ENCODE measurements at places on chromosomes 2 and 18.

DNA sequence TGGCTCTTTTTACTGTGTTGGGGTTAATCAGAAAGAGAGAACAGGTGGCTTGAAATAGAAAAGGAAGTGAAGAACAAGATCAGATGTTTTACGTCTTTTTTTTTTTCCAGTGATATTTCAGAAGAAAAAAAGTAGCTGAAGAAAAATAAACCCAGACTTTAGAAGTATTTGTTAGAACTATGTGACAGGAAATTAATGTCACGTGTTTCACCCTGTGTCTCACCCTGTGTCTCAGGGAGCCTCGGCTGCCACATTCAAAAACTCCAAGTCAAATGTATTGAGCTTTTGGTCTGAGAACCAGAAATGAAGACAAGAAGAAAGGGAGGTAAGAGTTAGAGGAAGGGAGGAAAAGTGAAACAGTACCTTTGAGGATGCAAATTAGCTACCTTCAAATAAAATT is 38.0 kb downstream of the AKAIN1 start:
- no peak for DNase-seq

DNA sequence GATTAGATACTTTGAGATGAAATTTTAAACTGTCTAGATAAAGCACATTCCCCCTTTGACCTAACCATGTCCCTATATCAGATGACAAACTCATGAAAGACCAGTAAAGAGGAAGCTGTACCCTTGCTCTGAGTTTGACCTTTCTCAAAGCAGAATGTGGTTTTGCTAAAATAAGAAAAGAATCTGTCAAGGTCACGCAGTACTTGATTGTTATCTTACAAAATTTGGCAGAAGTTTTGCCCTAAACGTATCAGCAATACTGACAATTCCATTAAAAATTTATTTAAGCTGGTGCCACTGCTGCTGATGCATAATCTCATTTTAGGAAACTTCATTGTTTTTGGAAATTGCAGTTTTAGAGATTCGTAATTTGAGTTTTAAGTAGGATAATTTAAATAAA is 31.2 kb upstream of the GALM start:
- DNase-seq, result no peak

DNA sequence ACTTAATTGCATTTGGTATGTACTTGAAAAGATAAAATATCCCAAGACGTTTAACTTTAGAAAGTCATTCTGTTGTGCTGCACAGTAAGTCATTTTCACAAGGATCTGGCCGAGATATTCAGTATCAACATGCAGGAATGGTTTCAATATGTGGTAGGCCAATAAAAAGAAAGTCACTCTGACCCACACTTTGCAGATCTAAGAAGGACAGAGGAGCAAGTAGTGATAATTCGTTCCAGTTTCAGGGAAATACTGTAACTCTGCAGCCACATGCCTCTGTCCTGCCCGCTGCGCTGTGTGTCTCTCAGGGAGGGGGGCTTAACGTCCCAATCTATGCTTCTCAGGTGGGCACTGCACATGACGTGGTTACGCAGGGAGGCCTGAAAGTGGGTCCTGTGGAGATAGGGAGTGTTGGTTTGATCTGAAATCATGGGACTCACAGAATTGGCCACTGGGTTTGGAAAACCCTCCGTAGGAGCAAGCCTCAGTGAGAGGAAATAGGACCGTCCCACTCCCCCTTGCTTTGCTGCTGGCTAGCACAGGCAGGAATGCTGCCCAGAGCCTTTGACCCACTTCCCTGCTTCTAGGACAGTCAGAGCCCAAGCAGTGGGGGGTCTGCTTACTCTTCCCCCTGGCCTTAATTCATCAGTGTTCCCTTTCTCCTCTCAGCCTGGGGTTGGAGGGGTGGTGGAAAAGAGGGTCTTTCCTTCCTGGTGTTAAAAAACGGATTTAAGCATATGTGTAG is 314.7 kb upstream of the SPRED2 start:
- no peak for DNase-seq

- no peak for DNase-seq
Measured at GRCh38 chr18:57666818-57667497, 45.3 kb upstream of the NARS1 start.

DNA sequence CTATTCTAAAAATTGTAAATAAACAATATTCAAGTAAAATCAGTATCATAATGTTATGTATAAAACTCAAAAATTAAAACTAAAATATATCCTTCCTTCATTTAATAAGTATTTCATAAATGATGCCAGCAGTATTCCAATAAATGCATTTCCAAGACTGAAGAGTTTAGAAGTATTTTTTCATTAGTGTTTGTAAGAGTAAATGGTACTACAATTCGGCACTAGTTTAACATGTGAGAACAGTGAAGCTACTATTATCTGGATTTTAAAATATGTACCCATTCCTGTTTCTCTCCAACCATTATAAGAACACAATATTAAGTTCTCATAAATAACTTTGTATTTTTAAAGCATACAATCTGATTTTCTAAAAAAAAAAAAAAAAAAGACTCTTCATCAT is 3.3 kb downstream of the BAZ2B start:
- no peak for DNase-seq

DNA sequence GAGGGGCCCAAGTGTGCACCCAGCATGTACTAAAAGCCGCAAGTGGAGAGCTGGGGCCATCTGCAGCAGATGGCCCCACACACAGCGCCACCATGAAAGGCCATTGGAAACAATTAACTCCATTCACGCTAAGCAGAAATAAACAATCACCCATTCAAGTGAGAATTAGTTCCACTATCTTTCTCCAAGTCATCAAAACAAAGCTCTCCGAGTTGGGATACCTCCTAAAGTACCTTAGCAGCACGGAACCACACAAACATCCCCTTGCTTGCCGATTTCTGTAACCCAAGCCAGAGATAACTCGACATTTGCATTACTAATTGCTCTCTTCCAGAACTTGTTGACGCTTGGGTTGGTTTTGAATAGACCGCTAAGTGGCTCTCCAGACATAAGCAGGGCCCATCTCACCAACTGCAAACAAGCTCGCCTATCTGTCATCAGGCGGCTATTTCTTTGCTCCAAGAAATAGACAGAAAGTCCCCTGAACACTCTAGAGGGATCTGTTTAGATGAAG is 840.6 kb upstream of the SALL3 start:
- DNase-seq, result no peak

- no peak for DNase-seq
Measured at GRCh38 chr2:240156435-240157146, 16.1 kb upstream of the OTOS start.

DNA sequence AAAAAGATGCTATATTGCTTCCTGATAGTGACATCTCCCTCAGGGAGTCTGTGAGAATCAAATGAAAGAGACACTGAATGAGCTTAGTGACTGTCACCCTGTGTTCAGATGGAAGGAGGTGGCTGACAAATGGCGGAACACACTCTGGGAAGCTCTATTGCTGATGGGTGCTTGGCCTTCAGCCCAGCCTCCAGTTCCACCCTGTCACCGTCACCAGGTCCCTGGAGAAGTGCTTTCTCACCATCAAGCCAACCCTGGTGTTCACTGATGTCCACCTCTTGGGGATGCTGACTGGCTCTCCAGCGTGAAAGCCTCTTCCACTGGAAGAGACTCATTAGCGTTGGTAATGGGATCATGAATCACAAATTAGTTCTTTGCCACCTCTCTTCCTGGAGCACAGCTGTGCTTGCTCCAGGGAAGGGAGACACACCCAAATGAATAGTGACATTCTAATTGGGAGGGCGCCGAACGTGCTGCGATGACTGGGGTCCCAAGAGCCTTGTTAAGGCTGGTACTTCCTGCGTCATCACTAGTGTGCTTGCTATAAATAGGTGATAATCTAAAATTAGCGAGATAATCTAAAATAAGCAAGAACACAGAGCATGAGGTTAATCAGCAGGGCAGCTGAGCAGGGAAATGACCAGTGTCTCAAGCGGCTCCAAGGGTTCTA is 154.0 kb downstream of the CLIP4 start:
- no peak for DNase-seq

DNA sequence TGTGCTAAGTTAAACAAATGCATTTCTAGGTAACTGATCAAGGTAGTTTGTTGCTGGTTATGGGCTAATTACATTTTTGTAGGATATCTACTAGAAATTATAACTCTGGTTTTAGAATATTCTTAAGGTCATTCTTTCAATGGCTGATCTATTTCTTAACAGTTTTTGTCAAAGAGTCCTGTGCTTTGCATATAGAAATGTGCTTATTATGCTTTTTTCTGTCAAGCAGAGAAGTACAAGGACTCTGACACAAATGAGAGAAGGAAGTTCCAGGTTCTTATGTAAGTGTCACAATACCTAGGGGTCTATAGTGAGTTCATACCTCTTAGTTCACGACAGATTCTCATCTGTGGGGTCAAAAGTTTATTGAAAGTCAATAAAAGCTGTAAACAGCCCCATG is 88.4 kb downstream of the MYO3B start:
- DNase-seq, result no peak
